ENCODE measurements at places on chromosomes 7 and 10. TPM values are rescaled to one million over a fixed set of nuclear protein-coding genes. Genes with fewer than 3 reads are reported as not detected.

Gene TRIL
- not detected for total RNA-seq

- DNase-seq: no peak
Observed at GRCh38 chr7:22457471-22457870, 42.5 kb downstream of the STEAP1B start.

GRCh38 chr10:114301951-114302710 lies 63.1 kb downstream of the VWA2 start:
- no peak for DNase-seq

Gene ZNF239
- 2.1 TPM for total RNA-seq

Gene PITX3
- not detected for total RNA-seq

DNA sequence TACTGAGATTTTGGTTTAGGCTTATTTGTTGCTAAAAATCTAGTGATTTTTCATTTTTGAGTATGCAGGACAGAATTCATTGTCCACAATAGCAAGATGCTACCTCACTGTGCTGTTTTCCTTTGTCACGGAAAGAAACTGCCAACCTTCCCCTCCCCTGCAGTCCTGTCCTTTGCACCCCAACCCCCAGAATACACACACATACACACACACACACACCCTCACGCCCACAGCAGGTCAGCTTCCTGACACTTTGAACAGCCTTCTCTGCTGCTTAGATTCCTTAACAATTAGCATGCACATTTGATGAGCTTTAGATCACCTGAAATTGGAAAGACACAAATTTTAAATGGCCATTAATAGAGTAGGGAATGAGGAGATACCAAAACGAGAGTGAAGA lies 32.1 kb downstream of the ARMC3 start:
- DNase-seq: no peak

Gene ELMO1
- 78.6 TPM for total RNA-seq

GRCh38 chr10:3481496-3481895 lies 303.5 kb downstream of the KLF6 start:
- no peak for DNase-seq

Gene ANKRD2
- not detected for total RNA-seq

DNA sequence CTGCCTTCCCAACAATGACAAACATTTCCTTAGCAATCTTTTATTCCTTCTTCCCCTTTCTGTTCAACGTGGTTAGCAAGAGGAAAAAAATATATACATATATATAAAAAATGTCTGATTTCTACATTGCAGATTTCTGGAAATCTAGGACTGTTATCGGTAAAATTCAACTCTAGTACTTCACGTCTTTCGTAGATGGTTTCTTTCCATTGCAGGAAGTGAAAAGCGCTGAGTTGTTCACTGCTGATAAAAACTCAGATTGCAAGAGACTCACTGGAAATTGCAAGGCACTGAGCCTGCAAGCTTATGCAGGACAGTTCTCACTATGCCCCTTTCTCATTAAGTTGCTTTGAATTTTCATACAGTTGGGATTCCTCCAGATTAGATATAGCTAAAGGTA lies 23.9 kb downstream of the KIN start:
- no peak for DNase-seq

Gene BAZ1B
- 93.0 TPM for total RNA-seq

DNA sequence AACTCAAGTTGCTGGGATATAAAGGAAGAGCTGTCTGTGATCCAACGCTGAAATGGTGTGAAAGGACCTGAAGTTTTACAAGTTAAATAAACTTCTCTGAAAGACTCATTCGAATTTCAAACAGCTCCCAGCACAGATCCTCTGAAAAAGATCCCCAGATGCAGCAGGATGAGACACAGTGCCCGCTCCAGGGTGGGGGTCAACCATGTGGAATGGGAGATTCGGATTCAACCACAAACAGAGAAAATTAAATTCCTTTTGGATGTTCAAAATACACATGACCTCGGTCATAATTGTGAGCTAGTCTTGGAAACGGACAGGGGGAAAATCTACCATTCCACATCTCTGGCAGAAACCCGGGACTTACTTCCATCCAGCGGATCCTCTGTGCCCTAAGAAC lies 119.6 kb downstream of the PRKAG2 start:
- DNase-seq: no peak

Gene SLC35G1
- total RNA-seq: 3.9 TPM

GRCh38 chr7:93115796-93116195 lies 2.0 kb downstream of the SAMD9 start:
- DNase-seq: no peak
